ENCODE measurements at places on chromosomes 12 and 14.
A peak's percentile ranks its signal among the peaks of the same experiment; 100 is the strongest.

DNA sequence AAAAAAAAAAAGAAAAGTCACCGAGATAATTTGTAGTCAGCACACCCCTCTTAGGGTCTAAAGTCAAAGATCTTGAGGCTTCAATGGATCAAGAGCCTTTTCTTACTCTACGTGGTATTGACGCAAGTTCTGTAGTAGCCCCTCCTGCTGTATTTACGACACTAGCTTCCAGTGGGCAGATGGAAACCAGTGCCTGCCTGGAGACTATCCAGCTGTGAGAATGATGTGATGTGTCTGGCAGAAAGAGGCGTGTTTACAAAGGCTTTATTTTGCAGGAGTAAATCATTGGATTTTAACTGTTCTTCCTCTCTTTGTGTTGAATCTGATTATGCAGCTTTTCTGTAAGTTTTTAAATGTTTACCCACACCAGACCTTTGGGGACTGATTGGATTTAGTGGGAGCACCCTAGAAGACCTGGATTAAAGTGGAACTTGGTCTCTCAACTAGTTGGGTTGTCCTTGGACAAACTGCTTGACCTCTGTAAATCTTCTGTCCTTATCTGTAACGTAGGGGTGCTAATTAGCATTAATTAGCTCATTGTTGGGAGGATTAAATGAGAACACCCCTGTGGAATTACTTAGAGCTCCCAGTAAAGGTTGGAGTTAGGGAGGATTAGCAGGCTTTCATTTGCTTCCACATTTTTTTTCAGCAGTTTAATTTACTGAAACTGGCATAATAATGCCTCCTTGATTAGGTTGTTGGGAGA is 72.4 kb downstream of the RASSF3 start:
- peak; percentile 1 for DNase-seq

DNA sequence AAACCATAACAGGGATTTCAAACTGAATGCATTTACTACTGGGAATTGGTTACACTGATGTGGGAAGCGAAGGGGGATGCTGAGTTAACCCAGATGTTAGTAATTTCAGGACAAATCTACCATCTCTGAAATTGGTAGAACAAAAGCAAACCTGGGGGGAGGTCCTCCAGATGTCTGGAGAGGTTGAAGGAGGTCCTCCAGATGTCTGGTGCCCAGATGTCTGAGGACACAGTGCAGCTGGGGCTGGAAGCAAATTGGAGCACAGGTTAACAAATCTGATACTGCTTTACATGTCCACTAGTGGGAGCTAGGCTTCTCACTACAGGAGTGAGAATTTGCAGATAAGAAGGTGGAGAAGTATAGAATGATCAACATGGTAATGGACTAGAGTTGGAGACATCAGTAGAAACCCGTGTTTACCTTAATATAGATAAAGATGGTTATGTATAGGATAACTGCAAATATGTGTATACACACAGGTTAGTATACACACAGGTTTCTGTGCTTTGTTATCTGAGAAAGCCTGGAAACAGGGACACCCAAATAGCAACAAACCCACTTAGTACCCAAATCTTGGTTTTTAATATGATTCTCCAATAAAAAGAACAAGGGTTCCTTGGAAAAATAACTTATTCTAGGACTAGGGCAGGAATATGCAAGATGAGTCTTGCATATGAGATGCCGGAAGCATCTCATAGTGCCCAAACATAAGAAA is 162.5 kb downstream of the C12orf50 start:
- DNase-seq: no peak

DNA sequence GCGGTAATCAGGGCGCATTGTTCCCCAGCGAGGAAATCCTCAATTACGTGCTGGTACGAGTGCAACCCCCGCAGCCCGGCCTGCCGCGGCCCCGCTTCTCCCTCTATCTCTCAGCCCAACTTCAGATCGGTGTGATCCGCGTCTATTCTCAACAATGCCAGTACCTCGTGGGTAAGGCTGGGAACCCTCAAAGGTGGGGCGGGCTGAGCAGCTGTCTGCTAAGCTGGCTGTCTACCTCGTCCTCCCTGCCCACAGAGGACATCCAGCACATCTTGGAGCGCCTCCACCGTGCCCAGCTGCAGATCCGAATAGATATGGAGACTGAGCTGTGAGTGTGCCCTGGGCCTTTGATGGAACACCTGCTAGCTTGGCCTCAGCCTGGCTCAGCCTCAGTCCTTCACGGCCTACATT is 996 bp downstream of the REC8 start:
- no peak for DNase-seq

DNA sequence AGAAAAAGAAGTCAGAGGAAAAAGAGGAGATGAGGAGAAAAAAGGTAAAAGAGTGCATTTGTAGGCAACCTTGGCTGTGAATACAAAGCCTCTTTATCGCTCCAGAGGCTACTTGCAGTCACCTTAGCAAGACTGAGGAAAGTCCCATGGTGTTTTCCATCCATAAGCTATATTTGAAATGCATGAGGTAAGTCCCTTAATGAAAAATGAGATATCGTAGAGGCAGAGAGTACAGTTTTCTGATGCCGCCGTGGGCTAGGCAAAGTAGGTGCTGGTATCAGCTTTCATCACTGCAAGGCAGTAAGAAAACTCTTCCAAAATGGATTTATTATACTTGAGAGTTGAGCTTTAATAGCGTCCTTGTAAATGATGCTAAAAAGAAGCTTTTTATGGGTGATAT is 186.8 kb downstream of the ASCL1 start:
- DNase-seq: no peak

- no peak for DNase-seq
Observed at GRCh38 chr12:91542067-91542466, 359.4 kb upstream of the DCN start.

DNA sequence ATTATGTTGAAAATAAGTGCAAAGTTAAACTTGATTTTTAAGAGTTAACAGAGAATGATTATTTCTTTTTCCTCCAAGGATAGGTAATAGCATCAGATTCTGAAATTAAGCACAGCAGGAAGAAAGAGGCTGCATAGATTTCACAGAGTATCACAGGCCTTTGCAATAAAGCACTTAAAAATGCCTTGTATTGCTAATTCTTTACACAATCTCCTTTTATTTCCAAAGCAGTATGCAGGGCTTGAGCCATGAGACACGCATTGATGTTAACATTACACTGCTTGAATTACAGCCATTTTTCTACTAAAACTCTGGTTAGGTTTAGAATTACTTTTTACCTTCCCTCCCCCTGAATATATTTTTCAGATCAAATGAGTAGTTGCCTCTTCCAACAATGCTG is 398.3 kb downstream of the BCAT1 start:
- DNase-seq: no peak

GRCh38 chr12:13116259-13116658 is 12.8 kb upstream of the GSG1 start:
- no peak for DNase-seq

GRCh38 chr12:65275627-65276026 is 2.9 kb upstream of the MSRB3 start:
- DNase-seq: no peak

- DNase-seq: no peak
Observed at GRCh38 chr12:25677232-25677937, 124.3 kb upstream of the LMNTD1 start.

DNA sequence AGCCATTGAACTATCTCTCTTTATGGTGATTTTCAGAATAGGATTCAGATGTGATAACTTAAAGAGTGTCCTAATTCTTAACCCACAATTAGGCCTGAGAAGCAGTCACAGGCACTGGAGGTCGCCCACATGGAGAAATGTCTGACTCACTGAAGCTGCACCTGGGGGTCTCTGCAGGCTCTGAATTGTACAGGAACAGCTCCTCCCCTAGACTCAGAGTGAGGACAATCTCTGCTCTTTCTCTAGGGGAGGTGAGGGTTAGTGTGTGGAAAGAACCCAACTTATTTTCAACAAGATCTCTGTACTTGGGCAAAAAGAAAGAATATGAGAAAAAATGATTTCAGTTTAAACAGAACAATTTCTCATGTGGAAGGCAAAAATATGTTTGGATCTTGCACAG is 1124.6 kb downstream of the TMEM121 start:
- DNase-seq: no peak

- DNase-seq: no peak
Observed at GRCh38 chr12:107443320-107444090, 242.1 kb upstream of the PWP1 start.

DNA sequence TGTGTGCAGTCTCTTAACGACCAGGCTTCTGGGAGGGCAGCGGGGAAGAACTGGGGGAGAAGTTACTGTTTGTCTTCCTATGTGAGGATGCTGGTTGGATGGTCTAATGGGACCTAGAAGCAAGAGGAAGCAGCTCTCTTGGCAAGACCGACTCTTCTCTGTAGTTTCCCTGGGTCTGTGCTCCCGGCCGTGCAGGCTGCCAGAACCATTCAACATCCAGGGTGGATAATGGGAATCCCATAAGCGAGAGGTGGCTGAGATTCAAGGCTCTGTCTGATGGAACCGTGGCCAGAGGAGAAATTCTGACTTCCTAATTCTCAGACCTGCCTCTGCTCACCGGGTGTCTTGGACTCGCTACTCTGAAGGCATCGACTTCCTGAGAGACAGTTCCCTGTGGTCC is 561.0 kb upstream of the TBX3 start:
- DNase-seq: no peak

DNA sequence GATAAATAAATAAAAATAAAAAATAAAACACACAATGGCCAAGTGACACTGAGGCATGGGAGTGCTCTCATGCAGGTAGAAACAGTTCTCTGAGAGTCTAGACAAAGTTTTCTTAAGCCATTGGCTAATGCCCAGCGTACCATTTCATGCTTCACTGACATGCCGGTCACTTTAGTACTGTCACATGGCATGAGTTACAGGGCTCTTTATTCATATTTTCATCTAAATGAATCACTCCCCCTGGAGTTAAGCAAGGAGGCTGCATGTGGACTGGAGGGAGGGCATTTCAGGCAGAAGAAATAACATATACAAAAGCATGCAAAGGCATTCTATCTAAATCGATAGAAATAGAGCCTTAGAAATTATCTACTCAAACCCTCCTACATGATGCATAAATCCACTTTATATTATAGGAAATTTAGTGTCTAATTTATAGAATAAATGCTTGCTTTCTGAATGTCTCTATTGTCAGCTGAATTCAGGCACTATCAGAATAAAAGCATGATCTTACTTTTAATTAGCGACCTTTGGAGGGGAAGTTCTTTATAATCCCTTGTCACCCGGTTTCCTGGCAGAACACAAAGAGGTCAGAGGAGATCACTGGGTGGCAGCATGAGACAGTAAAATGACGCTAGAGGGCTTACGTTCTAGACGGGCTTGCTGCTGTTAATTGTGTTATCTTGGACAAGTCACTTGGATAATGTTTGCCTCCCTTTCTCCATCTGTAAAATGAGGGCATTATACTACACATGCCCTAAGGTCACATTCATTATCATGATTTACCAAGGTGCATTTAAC is 17.5 kb downstream of the DYRK4 start:
- DNase-seq: no peak

DNA sequence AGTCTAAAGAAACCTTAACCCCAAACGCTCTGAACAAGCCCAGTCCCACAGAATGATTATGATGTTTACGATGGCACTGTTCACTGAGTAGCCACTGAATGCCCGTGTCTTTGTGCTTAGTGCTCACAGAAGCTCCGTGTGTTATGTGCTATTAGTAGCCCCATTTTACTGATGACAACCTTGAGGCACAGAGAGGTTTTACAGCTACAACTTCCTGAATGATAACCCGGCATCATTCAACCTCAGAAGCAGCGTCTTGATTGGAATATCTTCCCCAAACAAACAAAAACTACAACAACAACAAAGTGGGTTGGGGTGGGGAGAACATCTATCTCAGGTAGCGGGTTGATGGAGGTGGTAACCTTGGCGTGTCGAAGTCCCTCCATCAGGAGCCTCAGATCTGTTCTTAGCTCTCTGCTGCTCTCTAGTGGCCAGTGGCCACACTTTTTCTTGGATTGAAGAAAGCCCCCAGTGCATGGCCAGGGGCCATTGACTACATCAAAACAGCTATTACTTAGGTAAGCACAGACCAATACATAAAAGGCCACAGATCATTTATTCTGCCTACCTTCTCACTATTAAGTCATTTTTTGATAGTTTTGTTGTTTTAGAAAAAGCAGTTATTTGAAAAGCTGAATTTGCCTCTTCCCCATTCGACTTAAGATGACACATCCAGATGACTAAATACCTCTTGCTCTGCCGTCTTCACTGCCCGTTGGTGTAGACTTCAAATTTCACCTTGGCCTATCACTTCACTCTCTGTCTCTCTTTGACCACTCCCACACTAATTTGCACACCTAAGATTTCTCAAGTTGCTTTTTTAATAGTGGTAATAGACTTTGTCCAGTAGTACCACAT is 376.9 kb downstream of the GALC start:
- DNase-seq: peak; percentile 6

DNA sequence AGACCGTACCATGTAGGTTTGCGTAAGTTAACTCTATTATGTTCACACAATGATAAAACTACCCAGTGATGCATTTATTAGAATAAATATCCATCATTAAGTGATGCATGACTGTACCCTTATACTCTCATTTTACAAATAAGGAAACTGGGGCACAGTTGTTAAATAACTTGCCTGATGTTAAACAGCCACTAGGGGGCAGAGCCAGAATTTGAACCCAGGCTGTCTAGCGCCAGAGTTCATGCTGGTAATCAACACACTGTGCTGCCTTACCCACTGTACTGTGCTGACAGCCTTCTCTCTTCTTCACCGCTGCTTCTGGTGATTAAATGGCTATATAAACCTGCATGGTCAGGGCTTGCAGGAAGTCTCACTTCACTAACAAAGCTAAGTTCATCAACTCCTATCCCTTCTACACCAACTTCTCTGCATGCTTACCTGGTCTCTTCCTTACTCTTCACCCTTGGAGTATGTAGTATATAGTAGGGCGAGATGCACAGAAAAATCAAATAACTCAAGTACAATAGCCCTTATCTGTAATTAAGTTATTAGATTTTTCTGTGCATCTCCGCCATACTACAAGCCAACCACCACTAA is 43.6 kb upstream of the APPL2 start:
- no peak for DNase-seq

GRCh38 chr12:102300824-102301461 is 103.3 kb upstream of the PMCH start:
- DNase-seq: no peak

- no peak for DNase-seq
Observed at GRCh38 chr14:91263329-91263728, 18.8 kb upstream of the GPR68 start.

- no peak for DNase-seq
Observed at GRCh38 chr12:101047652-101048051, 162.4 kb downstream of the SLC5A8 start.

DNA sequence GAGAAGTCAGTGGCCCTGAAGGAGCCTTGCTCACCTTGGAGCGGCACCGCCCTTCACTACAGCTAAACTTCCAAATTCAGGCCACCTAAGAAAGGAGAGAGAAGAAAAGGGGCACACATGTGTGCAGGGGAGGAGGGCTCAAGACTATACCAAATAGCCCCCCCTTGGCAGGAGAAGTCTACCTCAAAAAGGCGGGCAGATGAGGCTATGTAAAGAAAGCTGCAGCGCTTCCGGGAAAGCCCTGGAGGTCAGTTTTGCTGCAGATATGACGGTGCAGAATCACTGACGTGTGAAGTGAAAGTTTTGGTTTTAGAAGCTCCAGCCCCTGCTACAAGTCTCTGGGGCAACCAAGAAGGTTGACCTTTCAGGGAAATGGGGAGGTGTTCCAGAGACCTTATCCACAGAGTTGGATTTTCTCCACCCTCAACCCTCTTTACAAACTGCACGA is 48.2 kb upstream of the PNMA1 start:
- DNase-seq: no peak
